Activated CD8-positive, alpha-beta memory T cell treated with anti-CD3 and anti-CD28 coated beads for 4 hours (primary cell): ENCODE measurements at places on chromosomes 7 and 10.

DNA sequence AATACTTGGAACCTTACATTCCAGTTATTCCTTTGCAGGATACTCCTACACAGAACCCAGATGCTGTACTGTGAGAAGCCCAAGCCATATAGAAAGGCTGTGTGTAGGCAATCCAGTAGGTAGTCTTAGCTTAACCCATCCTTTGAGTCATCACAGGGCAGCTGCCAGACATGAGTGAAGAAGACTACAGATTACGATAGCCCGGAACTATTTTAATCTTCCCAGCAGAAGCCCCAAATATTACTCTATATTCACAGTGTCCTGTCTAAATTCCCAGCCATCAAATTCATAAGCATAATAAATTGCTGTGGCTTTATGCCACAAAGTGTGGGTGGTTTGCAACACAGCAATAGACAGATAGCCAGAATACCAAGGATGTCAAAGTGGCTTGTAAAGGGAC lies 474.1 kb upstream of the STEAP1 start:
- no peak for DNase-seq

GRCh38 chr7:51878865-51879264 lies 562.3 kb upstream of the COBL start:
- DNase-seq, result no peak

GRCh38 chr7:31986878-31987518 lies 83.2 kb downstream of the PDE1C start:
- no peak for DNase-seq

DNA sequence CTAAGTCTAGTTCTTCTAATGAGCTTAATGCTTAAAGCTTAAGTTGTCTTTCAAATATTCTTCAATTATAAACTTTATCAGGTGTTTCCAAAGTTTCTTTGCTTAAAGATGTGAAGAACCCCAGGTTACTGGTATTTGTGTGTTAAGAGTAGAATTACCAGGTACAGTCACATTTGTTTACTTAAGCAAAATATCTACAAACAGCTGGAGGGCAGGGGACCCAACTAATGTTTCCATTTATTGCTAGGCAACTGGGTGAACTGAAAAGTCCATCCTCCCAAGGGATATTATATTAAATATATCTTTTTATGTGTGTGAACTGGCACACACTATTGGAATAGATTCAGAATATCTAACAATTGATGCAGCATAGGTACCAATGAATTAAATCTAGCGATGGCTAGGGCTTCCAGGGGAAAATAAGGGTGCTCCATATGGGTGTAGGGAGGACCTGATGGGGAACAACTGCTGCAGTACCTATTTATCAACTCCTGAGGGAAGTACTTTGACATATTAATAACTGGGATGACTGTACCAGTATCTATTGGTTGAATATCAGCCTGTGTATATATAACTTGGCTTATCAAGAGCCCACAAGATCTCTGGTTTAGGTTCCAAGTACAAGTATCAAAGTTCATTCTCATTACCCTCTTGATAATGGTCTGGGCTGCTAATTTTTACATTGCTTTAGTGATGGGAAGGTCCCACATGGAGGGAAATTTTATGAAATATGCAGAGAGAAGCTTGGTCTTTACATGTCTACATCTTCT lies 10.3 kb upstream of the AGR3 start:
- DNase-seq, result no peak

- DNase-seq, result no peak
Measured at GRCh38 chr7:69836702-69837101, 238.4 kb downstream of the AUTS2 start.

GRCh38 chr10:35875016-35875676 lies 233.1 kb upstream of the FZD8 start:
- DNase-seq, result no peak

DNA sequence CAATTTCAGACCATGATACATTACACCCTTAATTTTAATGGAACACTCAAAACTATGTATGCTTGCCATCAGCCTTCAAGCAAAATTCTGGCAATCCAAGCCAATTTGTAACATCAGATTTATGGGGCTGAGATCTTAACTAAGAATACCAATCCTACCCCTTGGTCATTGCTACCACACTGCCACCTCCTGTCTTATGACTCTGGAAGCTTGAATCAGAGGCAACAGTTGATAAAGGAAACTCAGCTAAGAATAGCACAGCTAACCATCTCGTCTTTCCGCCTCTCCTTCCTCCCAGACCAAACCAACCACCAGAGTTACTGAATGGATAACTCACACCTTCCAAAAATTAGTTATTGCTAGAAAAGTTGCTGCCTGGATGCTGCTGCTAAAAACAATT lies 7.4 kb downstream of the IGF2BP3 start:
- no peak for DNase-seq
